BJ (cell line): ENCODE measurements at places on chromosomes 5 and 9. TPM values are rescaled to one million over a fixed set of nuclear protein-coding genes. Genes with fewer than 3 reads are reported as not detected.

DNA sequence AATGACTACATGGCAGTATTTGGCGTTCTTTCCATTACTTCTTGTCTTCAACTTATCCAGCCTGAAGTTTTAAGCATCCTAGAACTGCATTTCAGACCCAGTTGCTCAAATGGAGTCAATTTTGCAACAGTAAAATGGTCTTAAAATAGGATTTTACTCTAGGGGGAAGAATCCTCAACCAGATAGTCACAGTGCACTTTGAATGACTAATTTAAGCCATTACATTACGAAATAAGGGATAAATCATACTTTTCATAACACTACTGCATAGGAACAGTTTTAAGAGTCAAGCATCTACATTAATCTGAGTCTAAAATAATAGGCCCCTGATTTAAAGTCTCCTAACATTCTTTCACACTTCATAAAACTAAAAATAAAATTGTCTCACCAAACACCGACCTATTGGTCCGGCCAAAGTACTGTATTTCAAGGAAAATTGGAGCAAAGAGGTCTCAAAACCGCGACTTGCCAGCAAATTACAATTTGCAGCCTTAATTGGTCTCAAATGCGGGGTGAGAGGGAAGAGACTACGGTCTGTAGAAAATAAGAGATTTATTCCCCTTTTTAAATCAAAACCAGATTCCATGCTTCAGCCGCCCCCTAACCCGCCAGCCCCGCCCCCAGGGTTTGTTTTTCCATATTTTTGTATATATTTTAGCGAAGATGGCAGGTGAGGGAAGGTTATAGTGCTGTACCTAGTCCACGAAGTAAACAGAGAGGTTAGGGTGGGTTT is 1.2 kb upstream of the SMARCA2 start:
- no peak for DNase-seq

DNA sequence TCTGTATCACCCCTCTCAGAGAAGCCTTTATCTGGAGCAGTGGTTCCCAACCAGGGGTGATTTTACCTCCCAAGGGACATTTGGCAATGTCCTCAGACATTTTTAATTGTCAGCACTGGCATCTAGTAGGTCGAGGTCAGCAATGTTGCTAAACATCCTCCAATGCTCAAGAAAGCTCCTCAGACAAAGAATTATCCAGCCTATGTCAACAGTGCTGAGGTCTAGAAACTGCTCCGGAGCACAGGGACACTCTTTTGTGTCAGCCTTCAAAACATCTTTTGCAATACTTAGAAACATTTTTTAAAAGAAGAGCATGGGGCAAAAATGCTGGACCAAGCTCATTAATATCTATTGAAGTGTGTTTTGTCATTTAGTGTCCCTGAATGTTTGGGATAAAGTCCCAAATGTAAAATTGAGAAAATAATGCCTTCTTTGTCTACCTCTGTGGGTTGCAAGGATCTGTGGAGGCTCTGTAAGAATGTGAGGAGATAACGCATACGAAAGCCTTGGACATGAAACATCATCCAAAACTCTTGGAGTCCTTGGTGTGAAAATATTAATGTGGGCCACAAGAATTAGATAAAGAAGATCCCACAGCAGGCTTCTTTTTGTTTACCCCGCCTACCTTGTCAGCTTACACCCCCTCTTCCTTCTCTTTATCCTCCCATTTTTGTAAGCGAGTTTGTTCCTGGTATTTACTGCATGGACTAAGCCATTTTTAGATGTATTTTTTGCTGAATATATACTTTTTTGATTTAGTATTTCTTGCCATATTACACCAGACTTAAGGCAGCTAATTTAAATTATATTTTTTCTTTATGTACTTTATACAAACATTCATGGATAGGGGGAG is 193.5 kb downstream of the CD180 start:
- DNase-seq, result no peak

DNA sequence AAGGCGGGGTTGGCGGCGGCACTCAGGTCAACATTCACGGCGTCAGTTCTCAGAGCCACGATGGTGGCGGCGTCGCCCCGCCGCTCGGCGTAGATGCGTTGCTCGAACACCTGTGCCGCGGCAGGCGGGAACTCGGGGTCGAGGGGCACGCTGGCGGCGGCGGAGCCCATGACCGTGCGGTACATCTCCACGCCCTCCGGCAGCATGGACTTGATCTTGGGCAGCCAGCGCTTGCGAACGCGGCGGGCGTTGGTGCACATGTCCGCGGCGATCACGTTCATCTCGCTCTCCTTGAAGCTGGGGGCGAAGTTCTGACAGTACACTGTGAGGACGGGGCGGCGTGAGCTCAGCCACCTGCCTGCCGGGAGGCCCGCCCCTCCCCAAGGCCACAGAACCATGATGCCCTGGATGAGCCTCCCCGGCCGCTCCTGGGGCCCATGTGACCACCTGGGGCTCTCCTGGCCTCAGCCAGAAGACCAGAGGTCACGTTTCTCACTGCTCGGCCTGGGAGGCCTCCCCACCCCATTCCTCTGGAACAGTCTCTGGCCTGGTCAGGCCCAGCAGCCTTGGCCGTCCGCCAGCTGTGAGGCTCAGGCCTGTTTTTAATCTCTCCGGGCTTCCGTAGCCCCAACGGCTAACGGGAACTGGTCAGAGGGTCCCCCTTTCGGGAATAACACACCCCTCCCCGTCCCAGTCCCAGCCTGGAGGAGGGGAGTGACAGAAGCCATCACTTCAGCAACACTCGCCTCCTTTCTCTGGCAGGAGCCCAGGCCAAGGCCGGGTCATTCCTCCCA is 50.7 kb upstream of the UBAC1 start:
- DNase-seq, result no peak

DNA sequence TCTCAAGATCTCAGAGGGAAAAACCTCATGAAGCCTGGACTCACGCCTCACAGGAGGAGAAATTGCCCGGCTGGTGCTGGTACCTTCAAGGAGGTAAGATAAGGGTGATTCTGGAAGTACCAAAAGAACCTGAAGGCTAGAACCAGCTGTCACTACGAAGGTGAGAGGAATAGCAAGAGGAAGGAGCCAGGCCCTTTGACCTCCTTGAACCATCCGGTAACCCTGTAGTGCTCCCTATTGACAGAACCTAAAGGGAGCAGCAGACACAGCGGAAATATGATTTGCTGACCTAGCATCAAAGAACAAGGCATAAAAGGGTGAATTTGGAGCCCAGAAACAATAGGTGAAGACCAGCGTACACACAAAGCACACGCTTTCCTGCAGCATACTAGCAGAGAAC is 92.2 kb downstream of the DOCK8 start:
- no peak for DNase-seq

The PCDHB4 gene
- 0.02 TPM in 2 replicates for polyA plus RNA-seq
